ENCODE measurements at places on chromosomes 2 and 18.

- no peak for DNase-seq
Measured at GRCh38 chr2:42195559-42195958, 26.4 kb downstream of the EML4 start.

DNA sequence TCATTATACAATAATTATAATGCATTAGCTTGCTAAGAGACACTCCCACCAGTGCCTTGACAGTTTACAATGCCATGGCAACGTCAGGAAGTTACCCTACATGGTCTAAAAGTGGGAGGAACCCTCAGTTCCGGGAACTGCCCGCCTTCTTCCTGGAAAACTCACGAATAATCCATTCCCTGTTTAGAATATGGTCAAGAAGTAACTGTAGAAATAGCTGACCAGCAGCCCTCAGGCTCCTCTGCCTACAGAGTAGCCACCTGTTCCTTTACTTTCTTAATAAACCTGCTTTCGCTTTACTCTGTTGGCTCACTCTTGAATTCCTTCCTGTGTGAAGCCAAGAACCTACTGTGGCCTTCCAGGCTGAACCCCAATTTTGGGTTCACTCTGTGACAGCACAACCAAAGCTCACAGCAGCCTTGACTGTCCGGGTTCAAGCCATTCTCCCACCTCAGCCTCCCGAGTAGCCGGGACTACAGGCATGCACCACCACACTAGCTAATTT lies 20.0 kb upstream of the PTPN2 start:
- DNase-seq = no peak

GRCh38 chr2:118672571-118673158 lies 174.8 kb downstream of the EN1 start:
- DNase-seq = no peak

- DNase-seq = no peak
Measured at GRCh38 chr2:178949584-178949983, 100.4 kb downstream of the CCDC141 start.

DNA sequence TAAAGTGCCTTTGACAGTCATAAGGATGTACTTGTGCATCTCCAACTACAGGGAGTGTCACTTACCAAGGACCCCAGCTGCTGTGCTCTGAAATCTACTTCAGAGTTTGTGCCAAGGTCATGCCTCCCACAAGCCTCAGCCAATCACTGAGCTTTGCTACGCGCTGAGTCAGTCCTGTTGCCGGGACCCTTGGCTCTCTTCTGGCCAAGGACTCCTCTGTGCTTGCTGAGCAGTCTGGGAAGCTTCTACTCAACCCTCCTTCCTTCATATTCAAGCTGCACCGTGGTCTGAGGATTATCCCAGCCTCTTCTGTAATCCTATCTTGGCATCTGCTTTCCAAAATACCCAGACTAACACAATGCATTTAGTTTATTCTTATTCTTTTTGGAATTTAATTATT lies 398.9 kb upstream of the FANCL start:
- DNase-seq = no peak

DNA sequence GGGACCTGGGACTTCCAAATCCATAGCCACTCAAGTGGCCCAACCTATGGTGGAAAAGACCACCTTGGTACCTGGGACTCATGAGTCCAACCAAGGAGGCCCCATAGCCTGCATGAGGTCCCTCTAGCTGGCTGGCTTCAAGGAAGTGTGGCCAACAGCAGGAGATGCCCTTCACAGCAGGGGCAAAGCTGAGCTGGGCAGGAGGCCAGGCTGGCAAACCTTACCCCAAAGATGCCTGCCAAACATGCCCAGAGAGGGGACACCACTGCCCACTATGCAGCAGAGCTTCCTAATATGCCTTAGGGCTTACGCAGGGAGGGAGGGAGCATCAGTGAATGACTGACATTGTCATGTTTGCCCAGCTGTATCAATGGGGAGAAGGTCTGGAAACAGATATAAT lies 188.0 kb upstream of the GLI2 start:
- no peak for DNase-seq

DNA sequence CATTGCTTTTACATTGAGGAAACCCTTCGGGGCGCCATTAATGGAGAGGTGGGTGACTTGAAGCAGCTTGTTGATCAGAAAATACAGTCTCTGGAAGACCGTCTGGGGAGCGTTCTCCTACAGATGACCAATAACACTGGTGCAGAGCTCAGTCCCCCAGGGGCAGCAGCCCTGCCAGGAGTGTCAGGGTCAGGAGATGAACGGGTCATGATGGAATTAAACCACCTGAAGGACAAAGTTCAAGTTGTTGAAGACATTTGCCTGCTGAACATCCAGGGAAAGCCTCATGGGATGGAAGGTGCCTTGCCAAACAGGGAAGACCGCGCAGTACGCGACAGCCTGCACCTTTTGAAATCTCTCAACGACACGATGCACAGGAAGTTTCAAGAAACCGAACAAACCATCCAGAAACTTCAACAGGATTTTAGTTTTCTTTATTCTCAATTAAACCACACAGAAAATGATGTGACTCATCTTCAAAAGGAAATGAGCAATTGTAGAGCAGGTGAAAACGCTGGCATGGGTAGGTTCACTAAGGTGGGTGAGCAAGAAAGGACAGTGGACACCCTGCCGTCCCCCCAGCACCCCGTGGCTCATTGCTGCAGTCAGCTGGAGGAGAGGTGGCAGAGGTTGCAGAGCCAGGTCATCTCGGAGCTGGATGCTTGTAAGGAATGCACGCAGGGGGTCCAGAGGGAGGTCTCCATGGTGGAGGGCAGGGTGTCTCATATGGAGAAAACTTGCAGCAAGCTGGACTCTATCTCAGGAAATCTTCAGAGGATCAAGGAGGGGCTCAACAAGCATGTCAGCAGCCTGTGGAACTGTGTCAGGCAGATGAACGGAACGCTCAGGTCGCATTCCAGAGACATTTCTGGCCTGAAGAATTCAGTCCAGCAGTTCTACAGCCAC lies 45.0 kb downstream of the EMILIN2 start:
- DNase-seq = no peak

GRCh38 chr2:63192169-63192888 lies 141.7 kb downstream of the OTX1 start:
- no peak for DNase-seq

DNA sequence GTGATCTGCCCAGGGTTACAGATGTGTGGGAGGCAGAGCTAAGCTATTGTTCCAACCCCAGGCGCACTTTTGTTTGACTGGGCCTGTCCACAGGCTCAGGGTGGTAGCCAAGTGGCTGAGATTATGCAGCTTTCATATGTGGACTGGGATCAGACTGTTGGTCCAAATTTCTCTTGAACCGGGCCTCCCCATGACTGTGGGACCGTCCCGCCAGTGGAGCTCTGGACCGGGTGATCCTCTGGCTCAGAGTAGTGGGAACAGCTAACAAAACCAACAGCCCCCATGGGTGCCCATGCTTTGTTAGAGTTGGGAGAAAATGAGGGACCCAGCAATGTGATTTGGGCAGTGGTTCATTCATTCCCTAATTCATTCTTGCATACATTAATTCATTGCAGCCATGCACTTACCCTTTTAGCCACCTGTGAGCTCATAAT lies 86.8 kb upstream of the HS6ST1 start:
- DNase-seq = no peak

- no peak for DNase-seq
Measured at GRCh38 chr2:172270278-172271079, 156.9 kb upstream of the ITGA6 start.

- DNase-seq = peak; percentile 56
Measured at GRCh38 chr2:159614534-159615366, 1.6 kb downstream of the BAZ2B start.

- DNase-seq = no peak
Measured at GRCh38 chr2:83665894-83666293, 793.2 kb downstream of the SUCLG1 start.

DNA sequence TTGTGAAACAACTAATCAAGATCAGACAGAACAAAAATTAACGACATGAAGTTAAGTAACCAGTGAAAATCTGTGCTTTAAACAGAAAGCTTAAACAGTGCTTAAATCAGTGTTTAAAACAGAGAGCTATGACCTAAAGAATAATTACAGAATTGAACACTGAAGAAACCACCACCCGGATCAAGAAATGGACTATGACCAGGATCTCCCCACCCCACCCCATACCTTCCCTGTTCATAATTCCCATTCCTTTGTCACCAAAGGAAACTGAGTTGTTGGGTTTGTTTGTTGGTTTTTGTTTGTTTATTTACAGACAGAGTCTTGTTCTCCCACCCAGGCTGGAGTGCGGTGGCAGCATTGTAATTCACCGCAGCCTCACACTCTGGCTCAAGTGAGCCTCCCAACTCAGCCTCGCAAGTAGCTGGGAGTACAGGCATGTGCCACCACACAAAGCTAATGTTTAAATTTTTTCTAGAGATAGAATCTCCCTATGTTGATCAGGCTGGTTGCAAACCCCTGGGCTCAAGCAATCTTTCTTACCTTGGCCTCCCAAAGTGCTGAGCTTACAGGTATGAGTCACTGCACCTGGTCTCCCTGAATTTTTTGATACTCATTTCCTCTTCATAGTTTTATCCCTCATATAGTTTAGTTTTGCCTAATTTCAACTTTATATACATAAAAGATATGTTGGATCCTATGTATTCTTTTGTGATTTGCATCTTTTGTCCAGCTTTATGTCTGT lies 8.2 kb upstream of the ALPG start:
- no peak for DNase-seq

DNA sequence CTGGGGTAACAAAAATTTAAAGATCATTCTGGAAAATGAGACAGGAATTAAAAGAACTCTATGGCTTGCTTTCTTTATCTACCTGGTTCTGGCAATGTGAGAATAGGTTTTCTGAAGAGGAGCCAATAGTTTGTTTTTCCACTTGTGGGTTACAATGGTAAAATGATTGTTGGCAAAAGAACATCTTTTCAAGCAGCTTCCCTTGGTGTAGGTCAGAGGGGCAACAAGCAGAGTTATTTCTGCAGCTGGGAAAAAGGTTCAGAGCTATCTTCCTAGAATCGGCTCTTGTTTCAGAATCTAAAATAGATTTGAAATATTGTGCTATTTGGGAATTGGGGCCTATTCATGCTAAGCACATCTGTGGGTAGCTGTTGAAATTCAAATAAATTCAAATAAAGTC lies 11.5 kb upstream of the TSPYL6 start:
- DNase-seq = no peak

- no peak for DNase-seq
Measured at GRCh38 chr2:69152847-69153583, 140.0 kb downstream of the ANTXR1 start.

DNA sequence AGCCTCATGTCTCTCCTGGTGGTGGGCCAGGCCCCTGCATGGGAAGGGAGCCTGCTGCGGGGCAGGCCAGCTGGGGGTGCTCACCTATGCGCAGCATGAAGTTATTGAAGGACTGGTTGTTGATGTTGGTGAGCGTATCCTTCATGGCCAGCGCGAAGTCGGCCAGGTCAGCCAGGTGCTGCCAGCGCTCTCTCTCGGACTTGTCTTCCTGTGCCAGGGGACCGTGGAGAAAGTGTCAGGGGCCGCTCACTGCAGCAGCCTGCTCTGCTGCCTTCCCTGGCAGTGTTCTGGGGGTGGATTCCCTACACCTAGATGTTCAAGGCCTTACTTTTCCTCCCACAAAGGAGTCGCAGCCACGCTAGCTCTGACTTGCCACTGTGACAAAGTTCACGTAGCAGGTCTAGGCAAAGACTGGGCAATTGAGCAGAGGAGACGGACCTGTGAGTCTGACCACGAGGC lies 28.2 kb downstream of the CENPO start:
- no peak for DNase-seq

GRCh38 chr2:1936427-1936980 lies 192.2 kb upstream of the PXDN start:
- no peak for DNase-seq

GRCh38 chr2:176747506-176747905 lies 465.1 kb upstream of the HNRNPA3 start:
- DNase-seq = no peak

DNA sequence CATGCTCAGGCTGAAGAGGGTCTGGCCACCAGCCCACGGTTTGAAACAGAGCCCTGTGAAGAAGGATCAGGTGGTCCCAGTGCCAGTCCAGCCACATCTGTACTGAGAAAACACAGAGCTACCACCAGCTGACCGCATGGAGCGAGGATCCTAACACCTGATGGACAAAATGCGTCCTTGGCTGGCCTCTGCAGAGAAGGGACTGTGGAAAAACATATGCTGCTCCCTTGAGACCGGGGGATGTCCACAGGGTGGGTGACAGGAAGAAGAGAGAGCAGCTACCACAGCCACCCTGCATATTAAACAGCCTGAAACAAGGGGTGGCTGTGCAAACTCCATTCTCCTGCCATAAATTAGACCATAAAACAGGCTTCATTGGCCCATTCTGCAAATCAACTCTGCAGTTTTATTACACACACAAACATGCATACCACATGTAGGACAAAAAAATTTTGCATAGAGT lies 137.2 kb downstream of the BCL2 start:
- DNase-seq = no peak

DNA sequence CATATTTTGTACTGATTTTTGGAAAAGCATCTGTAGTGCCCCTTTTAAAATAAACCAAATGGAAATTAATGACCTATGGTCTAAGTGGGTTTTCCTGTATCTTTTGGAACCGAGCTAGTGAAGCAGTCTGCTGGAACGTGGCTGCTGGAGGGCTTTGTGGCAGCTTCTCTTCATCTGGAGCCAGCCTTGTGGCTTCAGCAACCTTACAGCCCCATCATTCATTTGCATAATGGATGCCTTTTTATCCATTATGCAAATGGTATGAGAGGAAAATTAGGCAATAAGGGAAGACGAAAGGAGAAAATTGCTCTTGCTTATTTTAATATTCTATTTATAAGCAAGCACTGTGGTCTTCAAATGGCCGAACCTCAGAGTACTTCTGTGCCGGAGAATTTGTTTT lies 421.0 kb downstream of the PARD3B start:
- no peak for DNase-seq

GRCh38 chr2:101446869-101447268 lies 28.0 kb downstream of the RFX8 start:
- no peak for DNase-seq

DNA sequence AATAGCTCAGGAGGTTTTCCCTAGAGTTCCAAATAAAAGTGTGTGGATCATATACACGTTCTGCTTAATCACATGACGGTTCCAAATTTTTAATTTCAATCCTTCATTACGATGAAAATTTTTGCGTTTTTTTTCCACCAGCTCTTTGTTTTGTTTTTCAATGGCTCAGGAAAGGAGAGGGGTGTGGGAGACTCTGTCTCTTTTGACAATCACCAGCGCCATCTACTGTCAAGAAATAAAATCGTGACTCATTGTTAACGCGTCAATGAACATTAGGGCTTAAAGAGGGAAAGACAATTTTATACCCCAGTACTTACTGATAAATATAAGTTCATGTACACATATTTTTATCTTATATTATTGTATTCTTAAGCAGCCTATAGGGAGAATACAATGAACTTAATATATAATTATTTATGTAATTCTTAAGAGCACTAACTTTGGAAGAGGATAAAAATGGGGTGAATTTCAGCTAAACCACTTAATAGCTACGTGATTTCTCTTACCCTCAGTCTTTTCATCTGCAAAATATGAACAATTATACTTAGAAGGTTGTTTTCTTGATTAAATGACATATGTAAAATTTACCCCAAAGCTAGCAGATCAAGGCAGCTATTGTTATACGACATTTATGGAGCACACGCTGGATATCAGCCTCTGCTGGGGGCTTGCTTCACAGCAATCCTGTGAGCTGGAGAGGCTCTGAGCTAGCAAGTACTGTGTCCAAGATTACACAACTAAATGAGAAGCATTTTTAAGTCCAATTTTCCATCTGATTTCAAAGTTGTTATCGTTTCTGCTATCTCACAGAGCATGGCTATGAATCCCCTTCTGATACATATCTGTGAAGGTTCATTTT lies 47.4 kb upstream of the RMDN2 start:
- peak; percentile 39 for DNase-seq

- no peak for DNase-seq
Measured at GRCh38 chr18:13120255-13120654, 98.3 kb upstream of the LDLRAD4 start.

- no peak for DNase-seq
Measured at GRCh38 chr18:6752202-6752860, 22.8 kb downstream of the ARHGAP28 start.
